Tracheal epithelial cell (primary cell): ENCODE measurements at places on chromosomes 5 and 9. TPM values are rescaled to one million over a fixed set of nuclear protein-coding genes. Genes with fewer than 3 reads are reported as not detected.

The CFAP77 gene
- total RNA-seq = not detected in 2 replicates

The PCDHB16 gene
- total RNA-seq = under 0.01 TPM in 1 of 2 replicates, not detected in the other

The BAAT gene
- total RNA-seq = 0.24 TPM in 1 of 2 replicates, not detected in the other

The CDH12 gene
- not detected in 2 replicates for total RNA-seq

The CERCAM gene
- 19.2 and 68.2 TPM in 2 replicates for total RNA-seq
